CD8-positive, alpha-beta memory T cell (primary cell): ENCODE measurements at places on chromosomes 11 and 22. TPM values are rescaled to one million over a fixed set of nuclear protein-coding genes. Genes with fewer than 3 reads are reported as not detected.

GRCh38 chr11:2462986-2463765 lies 18.4 kb downstream of the KCNQ1 start:
- no peak overlapping the region for H3K4me3 ChIP-seq
- no peaks in the 10 kb centered on the region for H3K36me3 ChIP-seq
- H3K4me1 ChIP-seq = peaks cover 45% of the 10 kb centered on the region
- H3K27ac ChIP-seq = no peak overlapping the region
- H3K27me3 ChIP-seq = no peaks in the 10 kb centered on the region
- DNase-seq = no peak

NEFH gene
- total RNA-seq = 7.1 TPM

F2 gene
- not detected for total RNA-seq

LDLRAD3 gene
- 0.44 TPM for total RNA-seq

YPEL4 gene
- 1.0 TPM for total RNA-seq

SNX32 gene
- total RNA-seq = 2.0 TPM

DNA sequence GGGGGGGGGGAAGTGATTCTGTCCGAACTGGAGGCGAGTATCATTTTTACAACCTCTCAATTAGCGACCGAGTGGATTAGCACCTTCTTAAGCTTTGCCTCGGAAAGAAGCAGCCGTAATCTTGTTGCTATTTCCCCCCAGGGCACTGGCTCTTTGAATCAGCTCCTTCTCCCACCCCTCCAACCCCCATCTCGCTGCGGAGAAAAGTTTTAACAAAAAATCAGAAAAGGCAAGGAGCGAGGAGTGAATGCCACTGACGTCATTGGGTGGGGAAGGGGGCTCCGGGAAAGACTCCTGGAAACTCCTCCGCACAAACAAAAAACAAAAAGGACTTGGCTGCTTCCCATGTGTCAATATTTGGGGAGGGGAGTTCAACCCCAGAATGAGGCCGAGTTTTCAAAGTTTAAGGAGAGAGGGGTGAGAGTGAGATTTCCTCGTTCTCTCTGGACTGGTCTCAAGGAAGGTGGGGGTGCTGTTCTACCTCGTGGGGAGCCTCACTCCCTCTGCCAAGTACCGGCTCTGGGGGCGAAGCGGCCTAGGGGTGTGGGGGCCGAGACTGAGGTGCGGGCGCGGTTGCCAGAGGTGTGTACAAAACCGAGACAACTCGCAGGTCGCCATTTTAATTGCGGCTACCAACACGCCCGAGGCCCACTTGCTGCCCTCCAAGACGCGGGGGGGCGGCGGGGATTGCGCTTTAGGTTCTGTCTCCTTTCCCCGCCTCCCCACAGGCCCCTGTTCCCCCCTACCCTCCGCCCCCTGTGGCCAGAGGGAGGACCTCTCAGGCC lies 2.5 kb upstream of the PAX6 start:
- no peak for DNase-seq
- no peaks in the 10 kb centered on the region for H3K36me3 ChIP-seq
- peaks cover 47% of the 10 kb centered on the region for H3K4me1 ChIP-seq
- peaks cover 85% of the 10 kb centered on the region for H3K27me3 ChIP-seq
- H3K4me3 ChIP-seq = peak overlapping the region; percentile 28

DNA sequence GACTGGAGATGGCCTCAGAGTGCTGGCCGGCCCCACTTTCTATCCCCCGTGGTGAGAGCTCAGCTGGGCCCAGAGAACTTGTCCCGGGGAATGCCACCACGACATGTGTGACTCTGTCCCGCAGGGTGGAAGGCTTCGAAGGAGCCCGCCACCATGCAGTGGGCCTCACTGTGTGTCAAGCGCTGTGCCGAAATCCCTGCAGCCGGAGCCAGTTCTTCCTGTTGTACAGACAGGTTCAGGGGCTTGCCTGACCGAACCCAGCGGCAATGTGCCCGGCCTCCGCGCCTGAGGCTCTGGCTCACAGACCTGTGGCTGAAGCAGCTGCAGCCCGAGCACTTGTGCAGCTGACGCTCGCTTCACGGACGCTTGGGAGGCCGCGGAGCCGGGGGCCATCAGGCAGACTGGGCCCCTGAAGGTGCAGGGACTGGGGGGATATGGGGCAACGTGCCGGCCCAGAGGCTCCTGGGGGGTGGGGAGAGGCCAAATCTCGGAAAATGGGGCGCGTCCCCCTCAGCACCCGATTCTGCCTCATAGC lies 650 bp downstream of the PPM1F start:
- no peaks in the 10 kb centered on the region for H3K27me3 ChIP-seq
- peak overlapping the region; percentile 66 for H3K4me3 ChIP-seq
- peaks cover 18% of the 10 kb centered on the region for H3K4me1 ChIP-seq
- peak overlapping the region; percentile 80 for H3K27ac ChIP-seq
- no peaks in the 10 kb centered on the region for H3K36me3 ChIP-seq

HPS5 gene
- 19.4 TPM for total RNA-seq

OR5B17 gene
- total RNA-seq = not detected

- H3K4me1 ChIP-seq = peaks cover 18% of the 10 kb centered on the region
- H3K4me3 ChIP-seq = no peak overlapping the region
- H3K27me3 ChIP-seq = no peaks in the 10 kb centered on the region
- no peak overlapping the region for H3K27ac ChIP-seq
- DNase-seq = peak; percentile 17
Observed at GRCh38 chr11:65125197-65126056, 3.3 kb downstream of the MRPL49 start.

COA4 gene
- total RNA-seq = 106 TPM

DNA sequence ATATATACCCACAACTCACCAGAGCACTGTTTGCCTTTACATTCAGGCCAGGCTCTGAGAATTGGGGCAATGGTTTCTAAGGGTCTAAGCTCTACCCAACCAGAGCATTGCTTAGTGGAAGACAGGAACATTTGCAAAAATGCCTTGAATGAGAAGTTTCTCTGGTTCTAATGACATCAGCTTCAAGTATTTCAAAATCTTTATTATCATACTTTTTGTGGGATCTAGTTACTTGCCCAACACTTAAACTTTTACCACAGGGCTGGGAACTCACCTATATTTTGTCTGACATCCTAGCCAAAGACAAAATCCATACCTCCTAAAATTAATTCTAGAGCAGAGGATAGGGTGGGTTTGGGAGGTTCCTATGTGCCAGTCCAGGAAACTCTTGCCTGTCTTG lies 51.5 kb downstream of the INSC start:
- no peak for DNase-seq
- no peak overlapping the region for H3K4me3 ChIP-seq
- no peaks in the 10 kb centered on the region for H3K36me3 ChIP-seq
- no peaks in the 10 kb centered on the region for H3K27me3 ChIP-seq
- no peaks in the 10 kb centered on the region for H3K4me1 ChIP-seq

MRGPRF gene
- not detected for total RNA-seq
